ENCODE measurements at places on chromosomes 5 and 9.

DNA sequence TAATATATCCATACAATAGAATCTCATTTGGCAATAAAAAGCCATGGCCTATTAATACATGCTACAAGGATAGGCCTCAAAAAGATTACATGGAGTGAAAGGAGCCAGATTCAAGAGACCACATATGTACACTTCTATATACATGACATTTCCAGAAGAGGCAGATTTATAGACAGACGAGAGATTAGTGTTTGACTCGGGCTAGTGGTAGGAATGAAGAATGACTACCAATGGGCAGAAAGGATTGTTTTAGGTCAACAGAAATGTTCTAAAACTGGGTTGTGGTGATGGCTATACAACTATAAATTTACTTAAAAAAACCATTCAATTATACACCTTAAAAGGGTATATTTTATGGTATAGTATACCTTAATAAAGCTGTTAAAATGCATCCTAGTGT is 41.9 kb downstream of the SETX start:
- DNase-seq = peak; percentile 21

- DNase-seq = no peak
Observed at GRCh38 chr5:100600298-100600994, 65.3 kb downstream of the FAM174A start.

GRCh38 chr5:125826214-125826613 is 597.0 kb upstream of the GRAMD2B start:
- no peak for DNase-seq

DNA sequence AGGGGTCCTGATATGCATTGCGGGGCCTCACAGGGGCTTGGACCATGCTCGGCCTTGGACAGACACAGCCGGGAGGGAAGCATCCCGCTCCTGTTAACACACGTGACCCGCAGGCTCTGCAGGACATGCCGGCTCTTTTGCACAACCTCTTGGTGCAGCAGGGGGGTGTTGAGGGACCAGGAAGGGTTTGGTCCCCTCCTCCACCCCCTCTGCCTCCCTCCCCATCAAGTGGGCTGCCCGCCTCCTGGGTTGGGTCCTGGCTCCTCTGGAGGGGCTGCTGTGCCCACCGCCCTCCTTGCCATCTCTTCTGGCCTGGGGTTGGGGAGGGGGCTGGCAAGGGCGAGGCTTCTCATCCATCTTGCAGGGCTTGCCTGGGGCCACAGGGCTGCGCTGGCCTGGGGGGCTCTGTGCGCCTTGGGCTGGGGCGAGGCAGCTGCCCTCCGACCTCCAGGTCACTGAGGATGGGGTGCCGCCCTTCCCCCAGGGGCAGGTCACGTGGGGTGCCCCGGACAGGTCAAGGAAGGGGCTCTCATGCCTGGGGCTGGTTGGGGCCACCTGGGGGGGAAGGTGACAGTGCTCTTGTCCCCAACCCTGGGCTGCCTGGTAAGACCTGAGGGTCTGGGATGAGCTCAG is 16.8 kb upstream of the SLC9A3 start:
- no peak for DNase-seq

- DNase-seq = peak; percentile 17
Observed at GRCh38 chr5:81269751-81270393, 31.5 kb upstream of the ZCCHC9 start.

GRCh38 chr5:87435144-87435694 is 22.5 kb upstream of the CCNH start:
- no peak for DNase-seq

DNA sequence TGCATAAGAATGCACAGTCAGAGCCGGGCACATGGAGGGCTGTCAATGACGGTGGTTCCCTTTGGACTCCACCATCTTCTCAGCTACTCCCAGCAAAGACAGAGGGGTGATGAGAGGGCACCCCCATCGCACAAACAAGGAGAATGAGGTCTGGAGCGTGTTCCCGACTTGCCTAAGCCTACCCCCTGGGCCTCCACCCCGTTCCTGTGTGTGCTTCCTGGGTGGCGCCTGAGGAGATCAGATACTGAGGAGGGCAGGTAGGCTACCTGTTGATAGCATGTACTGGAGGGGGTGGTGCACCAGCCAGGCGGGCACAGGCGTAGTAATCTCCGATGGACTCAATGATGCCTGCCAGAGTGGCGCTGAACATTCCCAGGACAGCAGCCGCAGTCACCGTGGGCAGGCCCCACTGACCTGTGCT is 4.1 kb downstream of the SLC23A1 start:
- DNase-seq = no peak

- no peak for DNase-seq
Observed at GRCh38 chr5:167217097-167217743, 1074.2 kb upstream of the WWC1 start.

- no peak for DNase-seq
Observed at GRCh38 chr9:93660352-93661046, 84.1 kb downstream of the PHF2 start.

GRCh38 chr9:98995059-98995671 is 51.5 kb downstream of the COL15A1 start:
- no peak for DNase-seq

- DNase-seq = no peak
Observed at GRCh38 chr5:132812781-132813598, at the start of gene SOWAHA. SOWAHA (plus strand) TSS chr5:132813302; CDS start chr5:132813622, 320 bp downstream.

DNA sequence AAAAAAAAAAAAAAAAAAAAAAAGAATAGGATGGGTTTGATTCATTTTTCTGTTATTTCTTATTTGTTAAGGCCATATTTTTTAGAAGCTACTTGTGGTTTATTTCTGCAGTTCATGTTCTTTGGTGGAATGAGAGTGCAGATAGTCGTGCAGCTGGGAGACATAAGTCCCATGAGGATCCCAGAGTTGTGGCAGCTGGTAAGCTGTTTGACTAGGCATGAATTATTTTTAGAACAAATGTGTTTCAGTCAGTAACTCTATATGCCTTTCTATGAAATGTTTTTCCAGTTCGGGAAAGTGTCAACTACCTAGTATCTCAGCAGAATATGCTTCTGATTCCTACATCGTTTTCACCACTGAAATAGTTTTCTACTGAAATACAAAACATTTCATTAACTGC is 5.0 kb upstream of the NIPSNAP3B start:
- no peak for DNase-seq

- no peak for DNase-seq
Observed at GRCh38 chr9:69961843-69962242, 81.8 kb upstream of the MAMDC2 start.

Data from SK-MEL-5 (cell line).